ENCODE measurements at places on chromosomes 7 and 10.

DNA sequence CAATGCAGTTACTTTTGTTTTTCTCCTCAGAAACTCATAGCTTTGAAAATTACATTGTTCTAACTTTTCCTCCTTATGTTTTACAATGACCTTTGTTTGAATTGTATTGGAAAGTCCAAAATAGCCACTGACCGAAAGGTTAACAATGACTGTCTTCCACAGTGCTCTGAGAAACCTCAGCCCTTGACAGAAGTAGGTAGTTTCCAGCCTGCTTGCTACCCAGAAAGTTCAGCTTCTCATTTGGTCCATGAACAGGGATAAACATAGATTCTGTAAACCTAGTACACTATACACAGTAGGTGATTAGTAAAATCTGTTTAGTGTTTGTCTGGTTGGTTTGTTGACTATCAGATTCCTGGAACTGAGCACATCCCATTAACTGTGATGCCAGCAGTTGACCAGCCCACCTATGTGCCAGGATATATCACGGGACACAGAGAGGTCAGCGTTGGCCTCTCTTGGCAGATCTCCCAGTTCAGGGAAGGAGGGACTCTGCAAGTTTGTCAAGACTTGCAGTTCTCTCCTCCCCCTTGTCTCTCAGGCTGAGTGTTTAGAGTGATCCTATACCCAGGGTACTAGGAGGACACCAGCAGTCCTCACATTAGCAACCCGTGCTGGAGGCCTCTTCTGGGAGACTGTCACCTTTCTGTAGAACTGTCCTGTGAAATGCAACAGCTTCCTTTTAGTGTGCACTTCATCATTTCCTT lies 297.6 kb downstream of the ARHGAP12 start:
- DNase-seq = no peak

DNA sequence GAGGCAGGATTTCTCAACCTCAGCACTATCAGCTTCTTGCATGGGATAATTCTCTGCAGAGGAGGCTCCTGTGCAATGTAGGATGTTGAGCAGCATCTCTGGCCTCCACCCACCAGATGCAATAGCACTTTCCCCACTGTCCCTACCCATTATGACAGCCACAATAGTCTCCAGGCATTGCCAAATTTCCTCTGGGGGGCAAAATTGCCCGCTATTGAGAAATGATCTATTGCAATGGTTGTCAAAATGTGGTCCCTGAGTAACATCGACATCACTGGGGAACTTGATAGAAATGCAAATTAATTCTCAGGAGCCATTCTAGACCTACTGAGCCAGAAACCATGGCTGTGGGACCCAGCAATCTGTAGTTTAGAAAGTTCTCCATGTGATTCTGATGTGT lies 7.0 kb downstream of the KCNK18 start:
- DNase-seq = no peak

DNA sequence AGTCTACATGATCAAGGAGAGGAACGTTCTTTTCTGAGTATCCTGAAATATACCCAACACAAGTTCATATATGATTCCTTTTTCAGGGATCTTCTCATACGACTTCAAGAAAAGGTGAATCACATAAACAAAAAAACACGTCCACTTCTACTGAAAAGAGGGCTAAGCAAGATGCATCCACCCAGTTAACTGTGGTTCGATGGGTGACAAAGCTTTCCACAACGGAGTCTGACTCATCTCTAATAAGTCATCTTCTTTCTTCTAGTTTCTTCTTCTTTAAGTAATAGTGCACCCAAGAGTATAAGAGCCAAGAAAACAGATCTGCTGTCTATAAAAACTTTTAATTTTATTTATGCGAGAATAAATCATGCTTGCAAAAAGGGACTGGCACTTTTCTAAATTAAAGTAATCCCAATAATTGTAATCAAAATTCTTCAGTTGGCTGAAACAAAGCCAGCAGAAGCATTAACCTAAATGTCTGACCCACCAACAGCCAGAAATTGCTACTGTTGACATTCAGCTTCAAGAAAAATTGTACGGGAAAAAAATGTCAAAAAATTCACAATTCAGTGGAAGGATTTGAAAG lies 146.9 kb upstream of the ANK3 start:
- DNase-seq = no peak

DNA sequence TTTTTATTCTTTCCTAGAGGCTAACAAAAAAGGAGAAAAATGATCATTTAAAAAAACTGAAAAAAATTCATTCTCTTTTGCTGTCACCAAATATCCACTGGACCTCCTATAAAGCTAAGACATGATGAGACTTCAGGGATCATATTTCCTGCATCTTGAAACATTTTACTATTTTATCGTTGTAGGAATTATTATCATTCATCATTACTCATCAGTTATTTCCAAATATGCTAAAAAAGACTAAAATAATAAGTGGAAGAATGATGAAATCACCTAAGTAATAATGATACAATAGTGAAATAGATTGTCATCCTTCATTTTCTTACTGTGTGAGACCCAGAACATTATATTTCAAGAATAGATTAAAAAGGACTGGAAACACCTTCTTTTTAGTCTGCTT lies 28.3 kb downstream of the TAF3 start:
- no peak for DNase-seq

- DNase-seq = no peak
Measured at GRCh38 chr10:670990-671389, 18.5 kb downstream of the DIP2C start.

DNA sequence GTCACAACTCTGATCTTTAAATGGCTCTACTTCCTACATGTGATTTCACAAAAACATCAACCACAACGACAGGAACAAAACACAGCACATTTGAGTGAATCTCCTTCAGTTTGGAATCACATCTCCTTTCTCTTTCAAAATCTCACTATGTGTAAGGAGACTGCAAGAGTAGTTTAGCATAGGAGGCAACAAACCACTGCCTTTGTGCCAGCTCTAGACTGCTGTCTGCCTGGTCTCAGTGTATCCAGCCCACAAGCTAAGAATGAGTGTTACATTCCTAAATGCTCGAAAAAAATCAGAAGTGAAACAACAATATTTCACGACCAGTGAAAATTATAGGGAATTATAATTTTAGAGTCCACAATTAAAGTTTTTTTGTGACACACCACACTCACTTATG lies 217.0 kb upstream of the STEAP4 start:
- no peak for DNase-seq

DNA sequence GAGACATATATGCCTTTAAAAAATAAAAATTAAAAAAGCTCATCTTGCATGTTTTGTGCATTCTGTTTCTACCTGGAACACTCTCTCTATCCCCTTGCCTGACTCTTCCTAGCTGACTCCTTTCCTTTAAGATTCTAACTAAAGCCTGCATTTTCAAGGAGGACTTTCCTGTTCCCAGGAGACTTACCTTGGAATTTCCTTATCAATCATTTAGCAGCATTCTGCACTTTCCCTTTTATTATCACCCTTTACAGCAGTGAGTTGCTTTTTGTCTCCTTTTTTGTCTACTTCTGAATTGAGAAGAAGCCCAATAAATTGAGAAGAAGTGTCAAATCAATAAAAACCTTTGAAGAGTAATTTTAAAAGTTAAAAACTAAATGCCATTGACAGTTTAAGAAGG lies 142.2 kb upstream of the TMEM196 start:
- DNase-seq = no peak

DNA sequence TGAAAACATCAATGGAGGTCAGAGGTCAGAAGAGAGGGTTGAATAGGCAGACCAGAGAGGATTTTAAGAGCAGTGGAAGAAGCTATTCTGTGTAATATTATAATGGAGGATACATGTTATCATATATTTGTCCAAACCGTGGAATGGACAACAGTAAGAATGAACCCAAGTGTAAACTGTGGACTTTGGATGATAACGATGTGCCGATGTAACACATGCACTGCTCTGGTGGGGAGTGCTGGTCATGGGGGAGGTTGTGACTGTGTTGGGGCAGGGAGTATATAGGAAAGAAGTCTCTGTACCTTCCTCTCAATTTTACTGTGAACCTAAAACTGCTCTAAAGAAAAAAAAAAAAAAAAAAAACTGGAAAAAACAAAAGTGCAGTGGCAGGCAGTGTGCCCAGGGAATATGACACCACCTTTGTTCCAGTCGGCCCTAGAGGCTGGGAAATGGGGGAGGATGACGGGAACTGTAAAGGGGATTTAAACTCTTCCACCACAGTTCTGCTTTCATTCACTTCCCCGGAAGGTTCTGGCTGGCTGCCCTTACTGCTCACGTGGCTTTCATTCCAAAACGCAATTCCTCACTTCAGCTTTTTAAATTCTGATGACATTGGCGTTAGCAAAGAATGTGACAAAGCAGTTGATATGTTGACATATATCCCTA lies 113.7 kb upstream of the ANKRD1 start:
- DNase-seq = no peak

DNA sequence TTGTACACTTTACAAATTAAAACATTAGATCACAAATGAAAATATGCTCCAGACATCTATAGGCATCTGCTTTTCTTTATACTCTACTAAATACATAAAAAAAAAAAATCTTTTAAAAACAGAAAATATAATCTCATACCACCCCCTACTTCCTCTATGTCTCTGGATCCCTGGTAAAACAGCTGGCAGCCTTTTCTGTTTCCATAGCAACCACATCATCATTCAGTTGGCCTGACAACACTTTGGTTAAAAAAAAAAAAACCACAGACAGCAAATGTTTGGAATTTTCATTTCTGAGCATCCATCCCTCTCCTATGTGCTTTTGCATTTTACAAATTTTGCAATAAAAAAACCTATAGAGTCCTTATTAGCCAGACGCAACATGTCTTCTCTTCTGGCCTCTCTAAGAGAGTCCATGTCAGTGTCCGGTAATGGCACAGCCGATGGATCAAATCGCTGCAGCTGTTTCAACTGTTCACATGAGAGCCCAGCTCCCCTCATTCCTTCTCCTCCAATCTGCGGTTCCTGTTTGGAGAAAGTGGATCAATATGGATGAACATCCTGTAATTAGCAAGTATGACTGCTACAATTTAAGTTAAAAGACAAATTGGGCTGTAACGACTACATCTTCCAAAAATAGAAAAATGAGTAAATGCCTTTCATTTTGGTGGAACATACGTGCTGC lies 105.6 kb downstream of the NSUN6 start:
- peak; percentile 7 for DNase-seq

DNA sequence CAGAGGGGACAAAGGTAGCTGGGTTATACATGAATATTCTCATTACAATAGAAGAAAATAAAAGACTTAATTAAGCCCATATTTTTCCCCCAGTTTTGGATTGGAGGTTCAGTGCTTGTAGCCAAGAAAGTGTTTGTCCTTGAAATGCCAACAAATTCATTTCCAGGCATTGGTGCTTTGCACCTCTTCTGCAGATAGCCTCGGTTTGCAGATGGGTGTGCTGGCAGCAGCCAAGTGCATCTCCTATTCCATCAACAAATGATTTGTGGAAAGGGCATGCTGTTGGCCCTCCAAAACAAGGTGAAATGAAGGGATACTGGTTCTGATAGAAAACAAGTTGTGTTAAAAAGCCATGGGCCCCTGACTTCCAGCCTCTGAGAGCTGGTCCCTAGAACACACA lies 187.3 kb downstream of the DPY19L1 start:
- DNase-seq = peak; percentile 8

DNA sequence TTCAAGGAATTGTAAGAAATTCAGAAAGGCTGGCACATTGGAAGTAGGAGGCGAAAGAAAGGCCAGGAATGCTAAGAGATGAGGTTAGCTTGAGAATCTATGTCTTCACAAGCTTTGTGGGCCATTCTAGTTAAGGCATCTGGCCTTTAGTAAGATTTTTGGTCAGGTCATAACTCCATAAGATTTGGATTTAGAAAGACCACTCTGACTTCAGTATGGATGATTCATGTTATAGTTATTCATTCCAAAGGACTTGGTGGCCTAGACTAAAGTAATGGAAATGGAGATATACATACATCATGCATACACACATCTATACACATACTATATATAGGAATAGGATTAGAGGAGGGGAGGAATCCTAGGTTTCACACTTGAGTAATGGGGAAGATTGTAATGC lies 77.5 kb downstream of the SEPTIN7 start:
- DNase-seq = no peak

GRCh38 chr7:137146552-137147337 lies 196.8 kb downstream of the PTN start:
- no peak for DNase-seq

GRCh38 chr7:99440195-99440594 lies 1.5 kb downstream of the CPSF4 start:
- no peak for DNase-seq

GRCh38 chr7:129840757-129841156 lies 112.0 kb downstream of the UBE2H start:
- DNase-seq = no peak

GRCh38 chr7:153507885-153508284 lies 544.3 kb upstream of the DPP6 start:
- no peak for DNase-seq

DNA sequence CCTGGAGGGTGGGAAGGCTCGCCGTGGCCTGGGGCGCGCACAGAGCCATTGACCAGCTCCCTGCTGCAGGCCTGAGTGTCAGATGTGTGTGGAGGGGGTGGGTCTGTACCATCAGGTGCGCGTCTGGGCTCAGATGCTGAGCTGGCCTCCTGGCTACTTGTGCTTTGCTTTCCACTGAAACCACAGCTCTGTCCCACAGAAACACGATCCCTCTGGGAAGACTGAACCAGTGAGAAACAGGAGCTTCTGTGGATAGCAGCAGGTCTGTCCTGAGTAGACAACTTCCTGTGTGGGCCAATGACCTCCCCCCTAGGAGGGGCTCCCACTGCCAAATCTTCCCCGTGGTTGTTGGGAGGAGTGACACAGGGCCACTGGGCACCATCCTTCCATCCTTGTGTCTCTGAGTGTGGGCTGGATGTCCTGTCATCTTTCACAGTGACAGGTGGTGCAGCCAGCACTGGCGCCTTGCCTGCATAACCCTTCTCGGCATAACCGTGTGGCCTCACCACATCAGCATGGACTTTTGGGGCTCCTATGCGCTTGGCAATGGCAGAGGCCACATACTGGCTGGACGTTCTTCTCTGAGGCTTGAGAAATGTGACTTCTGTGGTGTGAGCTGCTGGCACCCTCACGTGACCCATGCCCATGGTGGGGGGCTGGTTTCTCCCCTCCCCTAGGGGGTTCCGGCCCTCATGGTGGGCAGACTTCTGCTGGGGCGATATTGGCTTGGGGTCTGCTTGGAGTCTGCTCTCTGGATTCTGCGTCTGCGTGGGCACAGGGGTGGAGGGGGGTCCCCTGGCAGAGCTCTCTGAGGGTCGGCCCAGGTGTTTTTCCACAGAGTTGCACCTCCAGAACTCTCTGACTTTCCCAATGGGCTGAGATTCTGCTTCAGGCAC lies 245.5 kb upstream of the GRB10 start:
- no peak for DNase-seq

All from NCI-H1694 (cell line).